ENCODE measurements at places on chromosomes 7 and 10. TPM values are rescaled to one million over a fixed set of nuclear protein-coding genes. Genes with fewer than 3 reads are reported as not detected.

The ITPRID1 gene
- 0.04 TPM for polyA plus RNA-seq

DNA sequence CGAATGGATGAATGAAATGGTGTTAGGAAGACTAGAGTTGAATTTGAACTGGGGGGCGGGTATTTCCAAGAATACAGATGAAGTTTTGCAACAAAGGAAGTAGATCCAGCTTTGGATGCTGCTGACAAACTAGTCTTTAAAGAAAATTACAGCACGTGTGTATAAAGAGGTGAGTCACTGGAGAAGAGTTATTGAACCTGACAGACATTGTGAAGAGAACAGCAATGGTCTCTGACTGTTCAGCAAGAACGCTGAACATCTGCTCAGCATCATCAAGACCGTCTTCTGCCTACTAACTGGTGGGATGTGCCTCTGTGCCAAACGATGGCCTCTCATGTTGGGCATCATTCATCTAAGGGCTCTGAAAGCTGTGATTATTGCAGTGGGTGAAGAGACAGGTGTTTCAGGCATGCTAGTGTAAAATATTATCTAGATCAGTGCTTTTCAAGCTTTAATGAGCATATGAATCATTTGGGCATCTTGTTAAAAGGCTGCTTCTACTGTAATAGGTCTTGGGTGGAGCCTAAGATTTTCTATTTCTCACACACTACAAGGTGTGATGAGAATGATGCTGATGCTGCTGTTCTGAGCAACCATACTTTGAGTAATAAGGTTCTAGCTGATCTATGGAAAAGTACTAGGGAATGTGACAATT lies 291.3 kb downstream of the PTEN start:
- DNase-seq = no peak

The CTAGE6 gene
- polyA plus RNA-seq = not detected

DNA sequence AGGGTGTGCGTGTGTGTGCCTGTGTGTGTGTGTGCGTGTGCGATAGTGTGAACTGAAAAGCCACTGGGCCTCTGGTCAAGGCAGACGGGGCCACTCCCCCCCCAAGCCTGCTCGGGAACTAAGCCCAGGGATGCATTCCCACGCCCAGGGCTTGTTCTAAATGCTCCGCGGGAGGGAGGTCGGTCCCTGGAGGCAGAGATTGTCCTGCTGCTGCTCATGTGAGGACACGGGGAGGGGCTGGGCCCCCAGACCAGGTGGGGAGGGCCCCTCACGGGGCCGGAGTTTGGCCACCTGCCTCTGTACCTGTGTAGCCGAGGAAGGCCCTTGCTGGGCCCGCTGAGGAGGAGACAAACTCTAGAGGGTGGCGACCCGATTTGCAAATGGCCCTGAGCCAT lies 93.9 kb downstream of the PDGFA start:
- DNase-seq = no peak

The NPTX2 gene
- 6.0 TPM for polyA plus RNA-seq

GRCh38 chr7:1360521-1360971 lies 98.7 kb downstream of the MICALL2 start:
- DNase-seq = no peak

GRCh38 chr10:46325021-46325420 lies 38.2 kb downstream of the ANTXRL start:
- DNase-seq = no peak

DNA sequence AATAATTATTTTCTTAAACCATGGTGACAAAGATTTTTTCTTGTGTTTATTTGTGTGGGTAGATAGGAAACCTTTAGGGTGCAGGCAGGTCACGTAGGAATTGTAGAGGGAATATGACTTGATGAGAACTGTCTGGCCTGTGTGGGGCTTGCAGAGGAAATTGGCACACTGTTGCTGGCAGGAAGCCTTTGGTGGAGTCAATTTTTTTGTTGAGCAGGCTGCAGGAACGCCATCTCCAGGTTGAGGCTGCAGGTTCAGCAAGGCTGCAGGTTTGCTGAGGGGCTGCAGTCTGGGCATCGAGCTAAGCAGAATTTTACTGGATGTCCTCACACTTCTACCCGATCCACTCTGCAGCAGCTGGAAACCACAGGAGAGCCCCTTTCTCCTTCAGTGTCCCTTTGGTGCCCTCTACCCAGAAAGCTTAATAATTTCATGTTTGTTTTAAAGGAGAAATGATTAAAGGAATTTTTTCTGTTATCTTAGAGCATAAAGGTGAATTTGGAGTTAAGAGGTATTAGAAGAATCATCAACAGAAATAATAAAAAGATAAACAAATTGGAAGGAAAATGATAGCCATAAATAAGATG lies 37.0 kb downstream of the TBC1D12 start:
- no peak for DNase-seq

DNA sequence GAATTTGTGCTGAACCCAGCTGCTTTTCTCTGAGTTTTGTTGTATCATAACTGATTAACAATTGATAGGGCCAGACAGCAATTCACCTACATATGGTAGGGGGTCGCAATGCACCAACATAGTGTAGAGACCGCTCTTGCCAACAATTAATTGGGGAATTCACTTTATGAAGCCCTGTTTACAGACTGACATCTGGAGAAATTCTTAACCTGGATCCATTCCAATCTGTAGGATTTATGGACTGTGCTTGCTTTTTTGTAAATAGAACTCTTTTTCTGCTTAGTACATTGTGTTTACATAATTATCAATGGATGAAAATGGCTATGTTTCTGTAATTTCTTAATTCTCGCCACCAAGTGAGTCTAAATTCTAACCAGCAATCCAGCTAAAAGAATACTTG lies 311.7 kb upstream of the BMPER start:
- DNase-seq = no peak

All from left renal cortex interstitium (tissue), 4 donors.